ENCODE measurements at places on chromosomes 16 and 17.

GRCh38 chr17:45332989-45333701 is 16.3 kb upstream of the MAP3K14 start:
- no peak for DNase-seq

DNA sequence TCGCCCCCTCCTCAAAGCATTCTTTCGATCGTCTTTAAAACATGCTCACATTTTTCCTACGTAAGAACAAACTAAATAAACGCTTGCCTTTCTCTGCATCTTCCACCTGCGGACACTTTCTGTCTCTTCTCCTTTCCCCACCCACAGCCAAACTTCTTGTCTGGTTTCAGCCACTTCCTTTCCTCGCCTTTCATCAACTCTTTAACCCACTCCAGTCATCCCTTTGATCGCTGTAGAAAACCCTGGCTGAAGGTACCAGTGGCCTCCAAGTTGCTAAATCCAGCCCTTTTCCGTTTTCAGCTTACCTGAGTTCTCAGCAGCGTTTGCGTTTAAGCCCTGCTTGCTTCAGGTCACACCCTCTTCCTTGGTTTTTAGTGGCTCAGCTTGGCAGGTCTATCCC is 483 bp downstream of the RPA1 start:
- peak; percentile 37 for DNase-seq

- no peak for DNase-seq
Observed at GRCh38 chr17:80365983-80366382, 49.0 kb upstream of the ENDOV start.

- DNase-seq = no peak
Observed at GRCh38 chr16:9160551-9160911, 69.1 kb downstream of the HAPSTR1 start.

DNA sequence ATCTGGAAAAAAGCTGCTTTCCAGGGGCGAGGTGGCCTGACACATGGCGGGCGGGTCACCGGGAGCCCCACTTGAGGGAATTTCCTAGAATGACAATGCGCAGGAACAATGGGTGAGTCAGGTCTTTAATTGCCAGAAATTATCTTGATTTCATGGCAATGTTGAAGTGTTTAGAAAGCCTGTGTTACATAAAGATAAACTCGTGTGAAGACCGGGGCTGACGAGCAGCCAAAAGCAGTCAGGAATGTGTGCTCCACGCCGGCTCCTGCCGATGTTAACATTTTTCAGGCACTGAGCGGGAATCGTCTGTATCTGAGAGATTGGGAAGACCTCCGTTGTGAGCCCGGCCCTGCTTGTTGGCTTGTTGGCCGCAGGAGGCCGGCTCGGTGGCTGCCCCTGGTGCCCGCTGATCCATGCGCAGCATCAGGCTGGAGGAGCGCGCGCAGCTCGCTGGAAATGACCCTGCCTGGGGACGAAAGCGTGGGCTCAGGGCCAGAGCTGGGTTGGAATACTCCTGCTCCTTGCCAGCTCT is 353.1 kb downstream of the FOXL1 start:
- DNase-seq = no peak

GRCh38 chr17:65070620-65071019 is 14.1 kb upstream of the GNA13 start:
- DNase-seq = no peak

DNA sequence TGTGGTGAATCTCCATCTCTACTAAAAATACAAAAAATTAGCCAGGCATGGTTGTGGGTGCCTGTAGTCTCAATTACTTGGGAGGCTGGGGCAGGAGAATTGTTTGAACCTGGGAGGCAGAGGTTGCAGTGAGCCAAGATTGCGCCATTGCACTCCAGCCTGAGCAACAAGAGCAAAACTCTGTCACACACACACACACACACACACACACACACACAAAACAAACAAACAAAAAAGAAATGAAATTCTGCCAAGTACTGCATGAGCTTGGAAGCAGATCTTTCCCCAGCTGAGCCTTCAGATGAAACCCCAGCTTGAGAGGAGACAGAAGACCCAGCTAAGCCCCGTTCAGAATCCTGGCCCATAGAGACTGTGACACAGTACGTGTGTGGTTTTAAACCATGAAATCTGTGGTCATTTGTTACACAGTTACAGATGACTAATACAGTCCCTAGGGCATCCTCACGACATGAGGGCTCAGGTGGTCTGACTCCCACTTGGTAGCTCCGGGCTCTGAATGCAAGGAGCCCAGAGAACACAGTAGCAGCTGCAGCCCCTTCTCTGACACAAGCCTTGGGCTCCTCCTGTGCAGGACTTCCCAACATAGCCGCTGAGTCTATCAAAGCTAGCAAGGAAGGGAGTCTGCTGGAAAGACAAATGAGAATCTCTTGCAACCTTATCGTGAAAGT is 132.8 kb downstream of the SEC14L1 start:
- DNase-seq = no peak

GRCh38 chr16:87583453-87584131 is 18.7 kb upstream of the JPH3 start:
- no peak for DNase-seq

- no peak for DNase-seq
Observed at GRCh38 chr17:65156185-65156834, 19.1 kb downstream of the RGS9 start.

GRCh38 chr17:13728781-13729180 is 127.1 kb upstream of the HS3ST3A1 start:
- DNase-seq = no peak

GRCh38 chr16:17270111-17270510 is 200.6 kb downstream of the XYLT1 start:
- no peak for DNase-seq

- DNase-seq = peak; percentile 85
Observed at GRCh38 chr17:36921095-36921851, 16.0 kb upstream of the LHX1 start.

DNA sequence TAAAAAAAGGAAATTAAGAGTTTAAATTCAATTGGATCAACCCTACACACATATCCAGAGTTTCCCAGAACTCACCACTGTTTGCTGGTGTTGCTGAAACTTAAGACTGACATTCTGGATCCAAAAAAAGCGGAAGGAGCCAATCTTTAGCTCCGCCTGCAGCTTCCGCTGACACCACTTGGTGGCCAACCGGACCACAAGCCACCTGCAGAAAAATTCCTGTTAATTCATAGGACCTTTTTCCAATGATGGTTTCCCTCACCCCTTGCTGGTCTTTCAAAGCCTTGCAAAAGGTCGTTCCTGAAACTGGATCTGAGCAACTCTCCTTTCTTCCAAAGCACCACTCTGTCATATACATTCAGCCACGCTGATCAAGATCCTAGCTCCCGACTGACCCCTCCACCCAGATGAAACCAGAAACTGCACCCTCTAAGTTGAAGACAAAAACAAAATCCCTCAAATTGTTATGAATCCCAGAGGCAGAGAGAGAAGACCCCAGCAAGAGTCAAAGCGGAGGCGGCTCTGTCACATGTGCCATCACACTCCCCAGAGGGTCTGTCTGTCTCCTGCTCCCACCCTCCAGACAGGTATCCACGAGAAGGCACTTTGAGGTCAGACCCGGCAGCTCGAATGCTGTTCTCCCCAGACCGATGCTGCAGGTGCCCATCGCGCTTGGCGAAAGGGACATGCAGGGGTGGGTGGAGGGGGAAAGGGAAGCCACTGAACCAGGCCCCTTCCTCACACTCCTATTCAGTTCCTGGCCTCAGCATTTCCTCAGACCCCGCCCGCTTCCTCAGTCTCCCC is 773 bp downstream of the BLTP2 start:
- DNase-seq = peak; percentile 57

DNA sequence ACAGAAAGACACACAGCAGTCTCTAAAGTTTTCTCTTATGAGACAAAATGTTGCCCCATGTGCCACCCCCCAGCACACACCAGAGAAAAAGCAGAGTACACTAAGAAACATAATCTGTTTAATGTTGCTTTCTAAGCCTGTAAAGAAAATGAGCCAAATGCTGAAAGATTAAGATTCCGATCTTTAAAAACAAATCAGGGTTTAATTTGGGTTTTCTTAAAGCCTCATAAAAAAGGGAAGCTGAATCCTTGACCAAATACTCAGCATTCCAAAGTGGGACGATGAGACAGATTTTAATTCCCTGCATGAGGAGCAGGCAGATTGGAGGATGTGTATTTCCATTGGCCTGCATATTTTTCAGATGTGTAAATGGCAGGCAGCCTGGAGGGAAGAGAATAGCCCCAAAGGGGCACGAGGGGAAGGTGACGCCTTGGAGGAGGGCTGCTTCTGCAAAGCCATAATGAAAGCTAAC is 118.4 kb downstream of the COPRS start:
- DNase-seq = no peak

GRCh38 chr16:2102471-2102870 is 33.2 kb downstream of the PKD1 start:
- DNase-seq = no peak

DNA sequence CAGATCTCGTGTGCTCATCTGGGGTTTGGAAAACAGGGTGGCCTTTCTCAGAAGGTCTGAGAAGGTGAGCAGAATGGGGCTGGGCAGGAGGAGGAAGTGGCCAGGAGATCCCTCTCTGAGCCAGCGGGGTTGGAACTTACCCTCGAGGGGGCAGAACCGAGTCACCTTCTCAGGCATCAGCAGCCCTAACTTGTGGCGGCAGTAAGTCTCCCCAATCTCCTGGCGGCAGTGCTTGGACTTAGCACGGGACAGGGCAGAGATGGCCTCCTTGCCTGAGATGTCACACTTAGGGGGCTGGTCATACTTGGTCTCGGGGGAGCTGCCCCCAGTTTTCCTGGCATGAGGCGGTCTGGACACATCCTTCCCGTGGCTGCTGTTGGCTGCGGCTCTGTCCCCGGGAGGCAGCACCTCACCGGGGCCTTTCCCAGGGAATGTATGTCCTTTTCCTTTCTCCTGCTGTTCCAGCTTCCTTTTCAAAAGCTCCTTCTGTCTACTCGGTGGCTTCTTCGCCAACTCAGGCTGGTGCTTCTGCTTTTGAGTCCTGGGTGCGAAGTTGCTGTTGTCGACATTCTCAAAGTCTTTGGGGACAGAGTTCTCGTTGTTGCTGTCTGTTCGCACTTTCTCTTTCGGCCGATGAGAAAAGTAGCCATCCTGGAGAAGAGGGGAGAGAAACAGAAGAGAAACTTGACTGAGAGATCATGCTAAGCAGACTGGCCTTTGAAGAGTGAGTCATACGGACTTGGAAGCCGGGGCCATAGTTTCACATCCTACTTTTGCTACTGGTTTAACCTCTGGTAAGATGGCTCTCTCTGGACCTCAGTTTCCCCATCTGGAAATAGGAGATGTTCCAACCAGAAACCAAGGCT is 211.7 kb downstream of the XYLT1 start:
- DNase-seq = no peak

- no peak for DNase-seq
Observed at GRCh38 chr17:50280068-50280467, 5.8 kb downstream of the TMEM92 start.

DNA sequence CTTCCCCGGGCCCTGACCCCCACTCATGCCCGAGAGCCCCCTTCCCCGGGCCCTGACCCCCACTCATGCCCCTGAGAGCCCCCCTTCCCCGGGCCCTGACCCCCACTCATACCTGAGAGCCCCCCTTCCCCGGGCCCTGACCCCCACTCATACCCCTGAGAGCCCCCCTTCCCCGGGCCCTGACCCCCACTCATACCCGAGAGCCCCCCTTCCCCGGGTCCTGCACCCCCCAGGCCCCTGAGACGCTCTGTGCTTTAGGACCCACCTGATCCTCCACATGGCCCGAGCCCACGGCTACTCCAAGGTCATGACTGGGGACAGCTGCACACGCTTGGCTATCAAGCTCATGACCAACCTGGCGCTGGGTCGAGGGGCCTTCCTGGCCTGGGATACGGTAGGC is 6.8 kb downstream of the CTU2 start:
- DNase-seq = no peak

DNA sequence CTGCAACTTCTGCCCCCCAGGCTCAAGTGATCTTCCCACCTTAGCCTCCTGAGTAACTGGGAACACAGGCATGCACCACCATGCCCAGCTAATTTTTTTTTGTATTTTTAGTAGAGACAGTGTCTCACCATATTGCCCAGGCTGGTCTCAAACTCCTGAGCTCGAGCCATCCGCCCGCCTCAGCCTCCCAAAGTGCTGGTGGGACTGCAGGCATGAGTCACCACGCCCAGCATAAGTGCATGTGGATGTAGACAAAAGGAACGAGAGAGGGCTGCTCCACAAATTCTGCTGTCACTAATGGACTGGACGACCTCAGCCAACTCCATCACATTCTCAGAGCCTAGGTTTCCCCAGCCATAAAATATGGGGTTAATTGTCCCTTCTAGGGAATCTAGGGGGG is 7.7 kb upstream of the SP2 start:
- no peak for DNase-seq

- no peak for DNase-seq
Observed at GRCh38 chr17:4180791-4181190, 37.8 kb downstream of the CYB5D2 start.

DNA sequence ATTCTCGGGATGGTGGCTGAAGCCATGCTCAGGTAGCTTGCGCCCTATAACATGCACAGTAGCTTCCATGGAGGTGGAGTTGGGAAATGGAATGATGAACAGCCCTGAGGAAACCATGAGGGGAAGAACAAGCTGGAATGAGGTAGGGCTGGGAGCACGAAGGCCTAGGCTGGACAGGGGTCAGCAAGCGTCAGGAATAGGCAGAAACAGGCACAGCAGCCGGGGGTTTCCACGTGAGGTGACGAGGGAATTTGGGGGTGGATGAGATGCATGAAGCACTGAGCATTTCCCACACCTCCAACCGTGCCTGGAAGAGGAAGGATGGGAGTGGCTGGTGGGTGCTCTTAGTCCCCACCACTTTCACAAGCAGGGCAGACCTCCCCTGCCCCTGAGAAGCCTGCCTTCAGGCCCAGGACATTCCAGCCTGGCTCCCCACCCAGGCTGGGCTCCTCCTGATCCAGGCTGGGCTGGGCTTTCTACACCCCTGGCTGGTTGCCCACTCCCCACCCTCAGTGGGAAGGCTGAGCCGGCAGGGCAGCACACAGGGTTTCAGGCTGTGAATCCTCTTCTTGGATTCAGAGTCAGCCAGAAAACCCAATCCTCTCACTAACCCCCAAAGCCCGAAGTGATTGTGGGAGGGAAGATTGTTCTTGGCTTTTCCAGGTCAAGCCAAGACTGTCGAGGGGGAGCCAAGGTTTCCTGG is 21.9 kb downstream of the PLEKHG4 start:
- DNase-seq = no peak

DNA sequence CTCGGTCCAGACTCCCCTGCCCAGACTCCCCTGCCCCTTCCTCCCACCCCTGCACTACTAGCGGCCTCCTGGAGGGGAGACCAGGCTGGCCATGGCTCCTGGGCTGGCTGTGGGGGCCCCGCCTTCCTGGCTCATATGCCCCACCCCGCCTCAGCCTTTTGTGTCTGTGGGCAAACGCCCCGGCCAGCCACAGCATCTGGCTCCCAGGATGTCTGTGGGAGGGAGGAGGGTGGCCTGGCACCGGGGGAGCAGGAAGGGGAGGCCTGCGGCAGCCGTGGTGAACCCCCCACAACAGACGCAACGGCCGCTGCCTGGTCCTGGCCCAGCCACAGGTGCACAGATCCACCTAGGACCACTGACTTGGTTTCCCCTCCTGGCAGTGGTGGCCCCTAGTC is 32.9 kb downstream of the BAHCC1 start:
- DNase-seq = peak; percentile 35

GRCh38 chr17:77853191-77853977 is 105.1 kb upstream of the TNRC6C start:
- no peak for DNase-seq

GRCh38 chr16:86517652-86518258 is 7.4 kb downstream of the FOXF1 start:
- peak; percentile 55 for DNase-seq

Measured in stimulated activated CD4-positive, alpha-beta T cell treated with anti-CD3 and anti-CD28 coated beads, Interleukin-15, amount 100 ng/mL, for 24 hours (primary cell).